Thyroid gland (tissue), 4 donors: ENCODE measurements at places on chromosomes 7 and 10. TPM values are rescaled to one million over a fixed set of nuclear protein-coding genes. Genes with fewer than 3 reads are reported as not detected.
A peak's percentile ranks its signal among the peaks of the same experiment; 100 is the strongest.

HPSE2 gene
- total RNA-seq: not detected

SEMA3A gene
- total RNA-seq: 8.1 TPM

GIMAP4 gene
- total RNA-seq: 58.0 TPM

ITIH5 gene
- 31.3 TPM for total RNA-seq

FEZF1 gene
- not detected for total RNA-seq

PRKG1 gene
- total RNA-seq: 69.4 TPM

TRIM50 gene
- 1.5 TPM for total RNA-seq

DNA sequence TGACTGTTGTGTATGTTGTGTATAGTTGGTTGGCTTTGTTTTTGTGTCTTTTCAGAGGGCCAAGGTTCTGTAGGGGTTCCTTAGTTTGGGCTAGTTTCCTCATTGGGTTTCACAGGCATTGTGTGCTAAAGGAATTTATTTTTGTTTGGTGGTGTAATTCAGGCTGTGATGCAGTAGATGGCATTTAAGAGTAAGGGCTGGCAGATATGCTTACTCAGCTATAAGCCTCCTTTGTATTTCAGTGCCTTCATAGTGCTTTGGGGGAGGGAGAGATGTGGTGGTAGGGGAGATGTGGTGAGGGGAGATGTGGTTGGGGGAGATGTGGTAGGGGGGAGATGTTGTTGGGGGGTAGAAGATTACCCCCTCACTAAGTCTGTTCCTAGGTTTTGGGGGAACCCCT lies 91.7 kb downstream of the SLC25A40 start:
- DNase-seq: no peak

- no peak for DNase-seq
These were observed 220.6 kb downstream of the GPAM start for GRCh38 chr10:111962951-111963350.

GRCh38 chr10:132685921-132686680 lies 99.8 kb downstream of the NKX6-2 start:
- DNase-seq: no peak

- peak; percentile 40 for DNase-seq
These were observed 23.6 kb downstream of the ZNF783 start for GRCh38 chr7:149285603-149286002.

GRCh38 chr10:127556916-127557315 lies 7.8 kb downstream of the NPS start:
- no peak for DNase-seq

DNA sequence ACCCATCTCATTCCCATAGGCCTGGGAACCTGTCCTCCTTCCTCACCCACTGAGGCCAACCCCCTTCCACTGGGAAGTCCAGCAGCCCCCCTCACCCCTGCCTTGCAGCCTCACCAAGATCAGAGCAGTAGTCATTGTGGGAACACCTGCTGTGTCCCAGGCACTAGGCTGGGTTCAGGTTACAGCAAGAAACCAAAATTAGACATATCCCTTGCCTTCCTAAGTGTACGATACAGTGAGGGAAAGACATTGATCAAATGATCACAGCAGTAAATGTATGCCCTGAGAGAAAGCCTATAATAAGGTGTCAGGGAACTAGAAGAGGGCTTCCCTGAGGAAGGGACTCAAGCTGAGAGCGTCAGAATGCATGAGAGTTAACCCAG lies 17.0 kb upstream of the C10orf105 start:
- no peak for DNase-seq

- peak; percentile 78 for DNase-seq
These were observed 101.7 kb upstream of the SVIL start for GRCh38 chr10:29736366-29737073.

GRCh38 chr10:45059632-45060031 lies 58.9 kb downstream of the ZNF22 start:
- no peak for DNase-seq

DNA sequence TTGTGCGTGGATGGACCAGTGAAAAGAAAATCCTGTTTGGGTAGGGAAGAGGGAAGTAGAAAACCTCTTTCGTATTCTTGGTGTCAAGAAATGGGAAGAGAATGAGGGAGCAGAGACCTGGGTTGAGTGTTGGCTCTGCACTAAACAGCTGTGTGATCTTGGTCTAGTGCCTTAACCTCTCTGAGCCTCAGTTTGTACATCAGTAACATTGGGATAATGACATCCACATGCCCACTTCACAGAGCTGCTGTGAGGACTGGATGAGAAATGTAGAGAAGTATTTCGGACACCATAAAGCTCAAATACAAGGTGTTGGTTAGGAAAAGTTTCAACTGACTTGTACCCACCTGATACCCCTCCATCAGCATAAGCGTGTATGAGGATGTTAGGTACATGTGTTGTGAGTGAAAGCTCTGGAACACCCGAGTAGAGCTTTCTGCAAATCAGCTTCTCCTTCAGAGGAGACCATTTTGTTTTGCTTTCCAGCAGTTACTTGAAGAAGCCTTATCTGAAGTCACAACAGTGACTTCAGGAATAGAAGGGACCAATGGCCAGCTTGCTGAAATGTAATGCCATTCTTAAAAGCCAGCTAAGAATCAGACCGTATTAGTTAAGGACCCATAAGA lies 11.2 kb downstream of the TRIM56 start:
- DNase-seq: no peak

DNA sequence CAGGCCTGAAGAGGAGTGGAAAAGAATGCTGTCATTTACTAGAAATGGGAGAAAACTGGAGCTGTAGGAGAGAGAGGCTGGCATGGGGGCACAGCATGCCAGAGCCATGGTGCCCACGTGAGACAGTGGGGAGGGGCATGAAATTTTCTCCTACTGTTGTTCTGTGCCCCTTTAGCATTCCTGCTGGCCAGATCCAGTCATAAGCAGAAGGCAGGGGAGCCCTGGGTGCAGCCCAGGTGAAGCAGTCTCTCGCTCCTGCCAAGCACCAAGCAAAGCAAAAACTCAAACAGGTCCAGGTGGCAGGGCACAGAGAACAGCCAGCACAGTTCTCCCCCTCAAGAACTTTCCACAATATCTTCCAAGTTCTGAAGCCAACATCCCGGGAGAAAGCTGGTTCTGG lies 383.2 kb downstream of the TCERG1L start:
- DNase-seq: no peak

GRCh38 chr7:22317632-22318031 lies 39.3 kb downstream of the RAPGEF5 start:
- no peak for DNase-seq

- DNase-seq: peak; percentile 50
These were observed 146.5 kb upstream of the PRSS1 start for GRCh38 chr7:142602756-142603155.

GRCh38 chr7:70574314-70574834 lies 557.6 kb upstream of the GALNT17 start:
- DNase-seq: no peak

DNA sequence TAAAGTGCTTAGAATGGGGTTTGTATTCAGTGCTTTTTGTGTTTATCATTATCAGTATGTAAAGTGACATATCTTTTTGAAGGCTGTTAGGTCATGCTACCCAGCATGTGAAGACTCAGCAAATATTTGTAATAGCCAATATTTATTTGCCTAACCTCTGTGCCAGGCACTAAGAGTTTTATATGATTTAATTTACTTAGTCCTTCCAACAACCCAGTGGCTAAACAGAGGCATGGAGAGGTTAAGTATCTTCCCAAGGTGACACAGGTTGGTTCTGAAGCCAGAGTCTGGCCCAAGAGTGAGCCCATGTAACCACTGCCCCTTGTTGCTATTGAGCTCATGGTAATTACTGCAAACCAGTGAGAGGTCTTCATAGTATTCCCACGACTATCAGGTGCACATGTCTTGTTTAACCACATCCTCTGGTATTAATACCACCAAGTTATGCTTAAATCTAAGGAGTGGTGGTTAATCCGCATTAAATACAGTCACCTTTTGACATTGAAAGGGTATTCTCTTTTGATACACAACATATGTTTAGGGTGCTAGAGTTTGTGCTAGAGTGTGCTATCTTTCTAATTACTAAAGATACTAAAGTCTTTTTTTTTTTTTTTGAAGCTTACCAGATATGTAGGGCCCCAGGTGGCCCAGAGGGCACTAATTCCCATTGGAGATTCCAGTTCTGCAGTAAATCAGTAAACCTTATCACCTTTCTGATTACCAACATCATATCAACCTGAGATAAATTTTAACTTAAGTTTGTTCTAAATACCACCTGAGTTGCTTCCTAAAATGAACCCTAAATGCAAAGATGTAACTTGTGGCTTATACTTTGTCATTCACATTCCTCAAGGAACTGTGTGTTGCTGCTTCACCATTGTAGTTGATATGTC lies 2.9 kb downstream of the ADD3 start:
- DNase-seq: no peak

DNA sequence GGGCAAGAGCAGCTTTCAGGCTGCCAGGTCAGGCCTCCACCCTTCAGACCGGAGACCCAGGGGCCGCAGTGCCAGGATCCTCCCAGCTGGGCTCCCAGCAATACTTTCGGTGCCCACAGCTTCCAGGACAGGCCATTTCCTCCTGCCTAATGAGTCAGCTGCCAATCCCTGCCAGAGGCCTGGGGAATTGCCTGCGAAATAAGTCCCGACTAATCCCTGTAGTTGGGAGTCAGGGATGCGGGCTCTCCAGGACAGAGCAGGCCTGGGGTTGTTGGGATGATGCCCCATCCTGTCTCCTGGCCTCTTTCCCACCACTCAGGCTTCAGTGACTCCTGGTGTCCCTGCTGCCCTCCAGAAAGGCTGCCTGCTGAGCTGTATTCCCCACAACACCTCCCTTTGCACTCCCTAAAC lies 143.5 kb upstream of the UNC5B start:
- DNase-seq: no peak

DNA sequence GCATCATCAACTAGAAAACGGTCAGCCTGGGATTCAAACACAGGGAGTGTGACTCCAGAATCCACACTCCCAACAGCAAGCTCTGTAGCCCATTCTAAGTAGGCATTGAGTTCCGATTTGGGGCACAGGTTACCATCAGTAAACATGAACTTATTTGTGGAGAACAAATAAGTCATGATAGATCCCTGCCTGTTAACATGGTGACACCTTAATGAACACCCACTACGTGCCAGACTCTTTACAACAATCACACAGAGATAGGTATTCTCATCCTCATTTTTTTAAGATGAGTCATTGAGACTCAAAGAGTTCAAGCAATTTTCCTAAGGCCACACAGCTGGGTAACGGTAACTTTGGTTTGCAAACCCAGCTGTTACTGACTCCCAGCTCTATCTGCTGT lies 91.5 kb downstream of the LYZL2 start:
- no peak for DNase-seq

DNA sequence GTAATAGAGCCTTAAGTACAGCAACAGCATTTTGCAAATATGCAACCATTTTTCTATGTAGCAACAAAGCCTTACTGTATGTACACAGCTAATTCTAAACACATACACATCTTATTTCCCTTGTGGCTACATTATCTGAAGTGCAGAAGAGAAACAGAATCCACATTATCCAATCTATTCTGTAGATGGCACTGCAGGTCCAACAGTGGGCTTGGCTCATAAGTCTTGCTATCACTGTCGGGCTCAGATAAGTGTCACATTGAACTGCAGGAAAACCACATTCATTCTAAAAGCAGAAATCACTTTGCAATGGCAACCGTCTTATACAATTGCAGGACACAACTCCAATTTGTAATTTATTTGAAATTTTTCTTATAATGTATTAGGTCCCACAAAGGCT lies 109.8 kb upstream of the NOBOX start:
- DNase-seq: no peak

DNA sequence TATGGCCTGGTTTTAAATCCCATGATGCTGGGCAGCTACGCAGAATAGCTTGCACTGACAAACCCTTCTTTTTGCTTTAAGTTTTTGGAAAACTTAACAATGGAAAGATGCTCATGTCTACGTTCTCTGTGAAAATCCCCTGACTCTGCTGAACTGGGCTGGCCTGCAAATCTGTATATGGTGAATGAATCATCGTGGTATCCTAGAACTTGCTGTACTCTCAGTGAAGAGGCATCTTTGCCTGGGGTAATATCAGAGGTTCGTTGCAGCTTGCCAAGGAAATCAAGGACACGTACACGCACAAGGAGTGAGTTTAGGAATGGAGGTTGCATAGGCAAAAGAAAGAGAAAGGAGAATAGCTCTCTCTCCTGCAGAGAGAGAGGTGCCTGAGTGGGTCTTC lies 382.0 kb upstream of the ADARB2 start:
- DNase-seq: no peak

DNA sequence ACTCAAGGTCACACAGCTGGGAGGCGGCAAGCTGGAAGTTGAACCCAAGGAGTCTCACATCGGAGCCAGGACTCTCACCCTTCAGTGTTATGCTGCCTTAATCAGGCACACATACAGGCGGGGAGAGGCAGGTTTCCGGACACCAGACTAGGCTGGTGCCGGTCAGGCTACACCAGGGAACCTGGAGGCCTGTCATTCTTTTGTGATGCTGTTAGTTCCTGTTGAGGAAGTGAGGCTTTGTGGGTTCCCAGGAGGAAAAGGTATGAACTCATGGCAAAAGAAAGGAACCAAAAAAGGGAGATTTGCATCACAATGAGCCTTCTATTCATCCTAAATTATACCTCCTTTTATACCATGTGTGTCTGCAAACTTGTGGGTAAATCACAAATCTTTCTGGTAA lies 103.8 kb downstream of the TCF7L2 start:
- no peak for DNase-seq

DNA sequence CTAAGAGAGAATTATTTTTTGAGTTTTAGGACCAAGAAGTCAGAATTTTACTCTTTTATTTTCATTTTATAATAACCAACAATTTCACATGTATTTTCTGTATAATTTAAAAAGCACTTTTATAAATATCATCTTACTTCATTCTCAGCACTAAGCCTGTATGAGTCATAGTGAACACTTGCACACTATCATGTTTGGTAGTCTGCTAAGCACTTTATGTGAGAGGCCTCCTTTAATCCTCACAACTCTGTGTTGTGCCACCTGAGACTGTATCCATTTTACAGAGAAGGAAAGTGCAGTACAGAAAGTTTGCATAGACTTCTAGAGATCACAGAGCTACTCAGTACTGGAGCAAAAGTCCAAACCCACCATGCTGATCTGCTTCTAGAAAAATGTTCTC lies 939.6 kb downstream of the NRG3 start:
- DNase-seq: no peak

- no peak for DNase-seq
These were observed 194.1 kb downstream of the EMX2 start for GRCh38 chr10:117736655-117737054.

GRCh38 chr7:101171442-101171837 lies 6.1 kb upstream of the VGF start:
- DNase-seq: no peak

DNA sequence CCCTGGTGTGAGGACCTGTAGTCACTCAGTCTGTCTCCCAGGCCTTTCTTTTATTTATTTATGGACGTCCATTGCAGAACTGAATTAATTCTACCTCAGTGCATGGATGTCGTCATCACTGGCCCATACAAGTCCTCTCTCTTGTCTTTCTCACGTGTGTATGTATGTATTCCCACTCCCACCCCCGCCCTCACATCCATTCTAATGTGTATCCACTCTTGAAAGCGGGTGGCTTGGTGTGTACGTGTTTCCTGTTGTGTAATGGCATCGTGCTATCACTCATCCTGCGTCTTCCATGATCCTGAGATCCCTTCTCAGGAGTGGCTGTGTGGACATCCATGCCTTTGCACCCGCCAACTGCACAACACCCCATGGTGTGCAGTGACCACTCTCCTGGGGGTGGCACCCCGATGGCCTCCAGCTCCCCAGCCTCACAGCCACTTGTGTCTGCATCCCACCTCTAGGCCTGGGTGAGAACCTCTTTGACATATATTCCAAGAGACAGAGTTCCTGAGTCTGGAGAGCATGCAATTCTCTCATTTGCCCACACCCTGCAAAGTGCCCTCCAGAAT lies 3.0 kb upstream of the AOC1 start:
- no peak for DNase-seq
